ENCODE measurements at places on chromosomes 2 and 18. TPM values are rescaled to one million over a fixed set of nuclear protein-coding genes. Genes with fewer than 3 reads are reported as not detected.

- no peak for DNase-seq
Measured at GRCh38 chr2:138421315-138421970, 80.1 kb upstream of the SPOPL start.

DNA sequence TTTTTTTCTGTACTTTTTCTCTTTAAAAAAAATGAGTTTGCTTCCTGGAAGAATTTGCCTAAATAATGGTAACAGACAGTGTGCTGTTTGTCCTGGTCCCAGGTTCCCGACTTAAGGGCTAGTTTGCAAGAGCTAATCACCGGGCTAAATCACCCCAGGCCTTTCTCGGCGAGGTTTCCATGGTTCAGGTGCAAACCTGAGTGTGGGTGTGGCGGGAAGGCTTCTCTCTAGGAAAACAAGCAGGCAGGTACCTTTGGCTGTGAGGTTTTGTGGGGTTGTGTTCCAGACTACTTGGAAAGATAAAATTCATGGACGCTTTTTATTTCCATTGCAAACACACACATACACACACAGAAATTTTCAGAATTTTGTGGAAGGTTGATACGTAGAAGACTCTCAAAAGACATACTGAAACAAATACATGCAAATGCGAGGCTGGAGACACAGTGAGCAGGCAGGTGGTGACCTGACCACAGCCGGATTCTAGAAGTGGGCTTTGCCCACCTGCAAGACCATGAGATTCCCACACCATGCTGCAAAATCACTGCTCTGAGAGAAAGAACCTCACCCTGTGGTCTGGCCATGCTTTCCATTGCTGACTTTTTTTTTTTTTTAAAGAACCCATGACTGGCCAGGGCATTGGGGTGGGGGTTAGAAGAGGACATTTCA lies 815 bp downstream of the CNDP1 start:
- DNase-seq, result no peak

FAM117B gene
- 22.8 TPM for total RNA-seq

- no peak for DNase-seq
Measured at GRCh38 chr2:68700560-68700959, 34.1 kb upstream of the ARHGAP25 start.

STAT4 gene
- total RNA-seq, result 117 TPM

DNA sequence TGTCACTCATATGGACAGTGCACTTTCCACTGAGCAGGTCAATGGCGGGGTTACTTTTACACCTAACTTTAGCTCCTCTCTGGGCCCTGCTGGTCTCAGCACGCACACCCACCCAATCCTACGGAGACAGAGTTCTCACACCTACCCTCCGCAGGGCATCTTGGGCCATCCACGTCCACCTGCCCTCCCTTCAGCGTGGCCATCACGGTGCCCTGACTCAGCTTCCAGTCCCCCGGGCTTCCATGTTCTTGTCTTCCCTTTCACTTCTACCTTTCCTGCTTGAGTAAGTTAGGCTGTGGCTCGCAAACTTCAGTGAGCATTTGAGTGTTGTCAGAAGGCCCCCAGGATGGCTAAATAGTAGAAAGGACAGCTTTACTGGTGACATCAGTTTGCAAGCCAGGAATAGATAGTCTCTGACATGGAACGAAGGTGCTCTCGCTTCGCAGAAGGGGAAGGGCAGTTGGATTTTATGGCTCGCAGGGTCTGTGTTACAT lies 232.4 kb downstream of the SEPTIN10 start:
- no peak for DNase-seq

HRH4 gene
- total RNA-seq, result 3.2 TPM
